ENCODE measurements at places on chromosomes 4 and X.

GRCh38 chr4:187865914-187866313 is 129.7 kb upstream of the ZFP42 start:
- DNase-seq = no peak

GRCh38 chrX:74419864-74420195 is 1.5 kb upstream of the SLC16A2 start:
- no peak for DNase-seq

- DNase-seq = no peak
Measured at GRCh38 chr4:94350095-94350494, 7.5 kb upstream of the HPGDS start.

DNA sequence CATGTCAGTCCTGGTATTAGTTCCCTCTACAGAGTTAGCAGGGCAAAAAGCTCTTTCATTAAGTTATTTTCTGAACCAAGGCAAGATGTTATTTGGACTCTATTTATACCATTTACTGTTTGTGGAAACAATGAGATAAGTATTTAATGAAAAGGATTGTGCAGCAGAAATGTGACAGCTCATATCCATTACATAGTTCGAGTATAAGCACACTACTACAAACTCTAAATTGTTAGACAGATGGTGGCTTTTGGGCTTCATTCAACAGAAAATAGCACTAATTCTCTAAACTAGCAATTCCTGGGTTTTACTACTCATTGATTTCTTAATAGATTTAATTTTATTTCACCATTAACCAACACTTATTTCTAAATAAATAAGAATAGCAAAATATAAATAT is 95.2 kb upstream of the ANK2 start:
- DNase-seq = no peak

DNA sequence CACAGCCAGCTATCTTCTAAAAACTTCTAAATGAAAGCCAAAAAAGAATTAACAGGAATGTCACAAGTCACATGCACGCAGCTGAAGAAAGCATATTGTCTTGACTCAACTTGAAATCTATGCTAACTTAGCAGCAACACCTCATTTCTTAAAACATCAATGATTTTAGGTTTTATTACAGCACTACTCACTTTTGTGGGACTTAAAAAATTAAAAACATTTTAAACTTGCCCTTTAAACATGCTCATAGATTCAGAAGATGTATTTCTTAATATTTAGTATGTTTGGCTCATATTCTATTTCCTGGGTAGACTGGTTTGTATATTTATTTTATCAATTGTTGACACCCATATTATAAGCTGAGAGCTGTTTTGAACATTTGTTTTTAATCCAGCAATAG is 279.4 kb downstream of the NKX6-1 start:
- DNase-seq = no peak

- DNase-seq = no peak
Measured at GRCh38 chr4:40265910-40266274, 69.1 kb downstream of the RHOH start.
